ENCODE measurements at places on chromosomes 6 and 20. TPM values are rescaled to one million over a fixed set of nuclear protein-coding genes. Genes with fewer than 3 reads are reported as not detected.
A peak's percentile ranks its signal among the peaks of the same experiment; 100 is the strongest.

DNA sequence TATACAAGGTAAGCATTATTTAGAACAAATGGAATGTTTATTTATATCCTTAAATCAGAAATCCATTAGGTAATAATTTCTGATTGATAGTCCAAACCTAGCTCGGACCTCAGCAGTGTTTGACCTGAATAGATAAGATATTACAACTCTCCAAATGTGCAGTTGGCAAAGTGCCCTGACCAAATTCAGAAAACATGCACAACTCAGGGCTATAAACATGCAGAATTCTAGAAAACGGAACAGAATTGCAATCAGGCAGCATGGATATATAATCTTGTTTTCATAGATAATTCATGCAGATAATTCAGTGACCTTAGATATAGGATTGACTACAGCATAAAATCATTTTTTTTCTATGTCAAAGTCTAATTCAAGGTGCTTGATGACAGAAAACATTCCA is 626.6 kb upstream of the CITED2 start:
- peaks cover 2% of the 10 kb centered on the region for H3K4me1 ChIP-seq
- no peak for DNase-seq
- H3K27me3 ChIP-seq = no peaks in the 10 kb centered on the region
- H3K36me3 ChIP-seq = no peaks in the 10 kb centered on the region

- H3K4me1 ChIP-seq = no peaks in the 10 kb centered on the region
- no peaks in the 10 kb centered on the region for H3K36me3 ChIP-seq
- H3K4me3 ChIP-seq = no peak overlapping the region
- no peak overlapping the region for H3K27ac ChIP-seq
- H3K27me3 ChIP-seq = no peaks in the 10 kb centered on the region
- DNase-seq = no peak
Observed at GRCh38 chr6:17458966-17459365, 65.6 kb downstream of the CAP2 start.

DNA sequence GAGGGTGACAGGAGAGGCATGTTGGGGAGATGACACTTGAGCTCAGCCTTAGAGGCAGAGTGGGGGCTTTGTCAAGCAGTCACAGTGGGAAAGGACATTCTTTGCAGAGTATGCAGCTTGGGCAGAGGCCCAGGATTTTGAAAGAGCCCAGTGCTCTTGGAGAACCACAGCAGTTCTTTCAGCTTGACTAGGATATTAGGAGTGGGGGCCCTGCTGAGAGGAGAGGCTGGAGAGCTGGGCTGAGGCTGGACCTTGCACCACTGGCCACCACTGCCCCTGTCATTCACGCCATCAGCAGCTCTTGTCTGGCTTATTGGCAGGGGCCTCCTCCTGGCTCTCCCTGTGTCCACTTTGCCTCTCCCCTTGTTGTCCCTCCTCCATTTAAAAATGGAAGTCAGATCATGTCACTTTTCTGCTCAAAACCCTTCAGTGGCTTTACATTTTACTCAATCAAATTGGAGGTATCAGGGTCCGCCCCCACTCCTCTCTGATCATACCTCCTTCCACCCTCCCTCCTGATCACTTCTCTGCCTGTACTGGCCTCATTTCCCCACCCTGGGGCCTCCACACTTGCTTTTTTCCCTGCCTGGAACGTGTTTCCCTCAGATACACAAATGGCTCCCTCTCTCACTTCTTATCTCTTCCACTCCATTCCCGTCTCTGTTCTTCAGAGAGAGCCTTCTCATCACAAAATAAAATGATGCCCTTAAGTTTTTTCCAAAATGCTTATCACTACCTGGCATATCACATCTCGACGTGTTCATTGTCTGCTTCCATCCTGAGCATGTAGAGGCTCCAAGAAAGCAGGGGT is 10.5 kb downstream of the MANBAL start:
- no peak overlapping the region for H3K4me3 ChIP-seq
- H3K27me3 ChIP-seq = no peaks in the 10 kb centered on the region
- H3K4me1 ChIP-seq = no peaks in the 10 kb centered on the region
- DNase-seq = no peak
- H3K27ac ChIP-seq = no peak overlapping the region

GRCh38 chr6:129792049-129792448 is 69.1 kb downstream of the TMEM244 start:
- no peak overlapping the region for H3K4me3 ChIP-seq
- H3K4me1 ChIP-seq = peaks cover 41% of the 10 kb centered on the region
- H3K27me3 ChIP-seq = no peaks in the 10 kb centered on the region
- H3K27ac ChIP-seq = no peak overlapping the region

GRCh38 chr6:48027704-48028435 is 83.1 kb downstream of the PTCHD4 start:
- peaks cover 2% of the 10 kb centered on the region for H3K27me3 ChIP-seq
- no peak overlapping the region for H3K4me3 ChIP-seq
- H3K27ac ChIP-seq = no peak overlapping the region
- DNase-seq = no peak

DNA sequence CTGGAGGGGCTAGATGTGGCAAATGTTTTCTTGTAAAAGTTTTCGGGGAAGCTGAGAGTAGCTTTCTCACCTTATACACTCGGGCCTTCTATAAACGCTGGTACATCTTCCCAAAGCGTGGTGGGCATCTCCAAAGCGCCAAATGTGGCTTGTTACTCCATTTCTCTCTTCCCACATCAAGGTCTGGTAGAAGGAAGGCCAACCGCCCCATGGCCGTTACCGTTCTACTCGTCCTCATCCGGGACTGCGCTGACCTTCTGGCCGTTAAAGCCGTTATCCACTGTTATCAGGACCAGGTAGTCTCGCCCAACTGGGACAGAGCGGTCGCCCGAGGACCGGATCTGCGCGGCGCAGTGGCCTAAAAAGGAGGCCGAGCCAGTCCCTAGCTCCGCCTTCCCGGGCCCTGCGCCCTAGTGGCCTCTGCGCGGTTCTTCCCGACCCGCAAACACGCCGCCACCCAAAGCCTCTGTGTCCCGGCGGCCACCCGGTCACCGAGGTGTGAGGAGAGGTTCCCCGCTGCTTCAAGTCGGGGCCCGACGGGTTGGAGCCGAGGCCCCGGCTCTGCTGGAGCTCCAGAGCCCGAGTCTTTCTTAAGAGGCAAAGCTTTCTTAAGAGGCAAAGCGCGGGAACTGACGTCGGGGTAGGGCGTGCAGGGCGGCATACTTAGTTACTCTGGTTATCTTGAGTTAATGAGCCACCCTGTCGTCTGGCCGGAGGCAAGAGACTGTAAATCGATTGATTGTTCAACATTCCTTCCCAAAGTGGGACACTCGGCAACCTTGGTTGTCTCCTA is 90.5 kb downstream of the GPX5 start:
- H3K27me3 ChIP-seq = no peaks in the 10 kb centered on the region
- H3K36me3 ChIP-seq = no peaks in the 10 kb centered on the region
- no peak overlapping the region for H3K4me3 ChIP-seq
- no peak overlapping the region for H3K27ac ChIP-seq
- H3K4me1 ChIP-seq = no peaks in the 10 kb centered on the region
- peak; percentile 41 for DNase-seq

Gene PPP1R3G
- total RNA-seq = 0.33 TPM

All from liver (tissue), 10 donors.